ENCODE measurements at places on chromosomes 4 and X.
A peak's percentile ranks its signal among the peaks of the same experiment; 100 is the strongest.

- no peak for DNase-seq
Measured at GRCh38 chr4:25406081-25406692, 29.1 kb downstream of the ANAPC4 start.

GRCh38 chrX:12971282-12972003 lies 3.5 kb upstream of the TMSB4X start:
- DNase-seq = peak; percentile 52

DNA sequence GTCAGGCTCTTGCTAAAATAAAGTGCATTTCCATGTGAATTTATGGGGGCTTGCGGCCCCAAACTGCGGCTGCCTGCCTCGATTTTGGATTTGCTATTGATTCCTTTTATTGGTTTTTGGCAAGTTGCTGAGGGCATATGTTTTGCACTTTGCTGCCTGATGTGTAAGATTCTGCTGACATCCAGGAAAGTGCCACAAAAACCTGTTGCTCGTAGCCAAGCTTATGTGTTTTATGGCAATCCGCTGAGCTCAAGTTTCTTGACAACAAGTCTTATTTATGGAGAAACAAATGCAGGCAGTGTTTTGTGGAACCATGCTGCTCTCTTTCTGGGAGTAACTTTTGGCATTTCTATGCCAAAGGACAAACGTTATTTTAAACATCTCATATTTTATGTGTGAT lies 97.3 kb upstream of the DDIT4L start:
- no peak for DNase-seq

DNA sequence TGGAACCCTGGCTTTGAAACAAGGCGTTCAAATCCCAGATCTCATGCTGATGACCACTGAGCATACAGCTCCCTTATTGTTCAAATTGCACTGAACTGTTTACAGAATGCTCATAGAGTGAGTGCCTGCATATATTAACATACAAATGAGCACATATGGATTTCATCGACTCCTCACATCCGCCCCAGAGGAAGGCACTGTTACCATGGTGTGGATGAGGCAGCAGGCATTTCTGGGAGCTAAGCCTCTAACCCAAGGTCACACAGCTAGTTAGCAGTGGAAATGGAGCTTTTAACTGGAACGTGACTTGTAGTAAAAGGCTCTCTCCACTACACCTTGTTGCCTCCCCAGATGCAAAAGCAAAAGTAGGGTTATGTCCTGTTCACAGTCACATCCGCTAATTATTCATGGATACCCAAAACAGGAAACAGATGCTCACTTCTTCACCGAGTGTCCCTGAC lies 289.7 kb downstream of the STK32B start:
- no peak for DNase-seq

GRCh38 chr4:99668472-99668871 lies 10.8 kb upstream of the C4orf54 start:
- DNase-seq = no peak
